Caco-2 (cell line): ENCODE measurements at places on chromosomes 4 and X.

- no peak for DNase-seq
These were observed 1193.3 kb upstream of the IGFBP7 start for GRCh38 chr4:58303456-58303855.

- DNase-seq = no peak
These were observed at the start of gene CC2D2A for GRCh38 chr4:15469402-15470127. TSS of gene CC2D2A (plus strand) at chr4:15469882. CDS start at chr4:15475933, 6,051 bp downstream.

DNA sequence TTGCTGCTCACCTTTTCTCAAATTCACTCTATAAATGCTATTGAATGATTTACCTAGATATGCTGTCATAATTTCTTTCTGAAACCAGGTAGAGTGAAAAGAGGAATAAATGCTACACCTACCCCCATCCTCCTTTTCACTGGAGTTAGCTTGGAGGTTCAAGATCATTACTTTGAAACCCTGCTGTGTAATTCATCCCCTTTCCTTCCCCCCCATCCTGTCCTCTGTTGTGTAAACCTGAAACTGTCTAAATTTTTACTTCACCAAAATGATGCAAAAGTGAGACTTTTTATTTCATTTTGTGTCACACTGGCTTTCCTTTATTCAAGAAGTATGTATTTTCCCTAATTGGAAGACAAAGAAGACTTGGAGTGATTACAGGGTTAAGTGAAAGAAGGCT is 5.4 kb downstream of the ZCCHC18 start:
- no peak for DNase-seq

DNA sequence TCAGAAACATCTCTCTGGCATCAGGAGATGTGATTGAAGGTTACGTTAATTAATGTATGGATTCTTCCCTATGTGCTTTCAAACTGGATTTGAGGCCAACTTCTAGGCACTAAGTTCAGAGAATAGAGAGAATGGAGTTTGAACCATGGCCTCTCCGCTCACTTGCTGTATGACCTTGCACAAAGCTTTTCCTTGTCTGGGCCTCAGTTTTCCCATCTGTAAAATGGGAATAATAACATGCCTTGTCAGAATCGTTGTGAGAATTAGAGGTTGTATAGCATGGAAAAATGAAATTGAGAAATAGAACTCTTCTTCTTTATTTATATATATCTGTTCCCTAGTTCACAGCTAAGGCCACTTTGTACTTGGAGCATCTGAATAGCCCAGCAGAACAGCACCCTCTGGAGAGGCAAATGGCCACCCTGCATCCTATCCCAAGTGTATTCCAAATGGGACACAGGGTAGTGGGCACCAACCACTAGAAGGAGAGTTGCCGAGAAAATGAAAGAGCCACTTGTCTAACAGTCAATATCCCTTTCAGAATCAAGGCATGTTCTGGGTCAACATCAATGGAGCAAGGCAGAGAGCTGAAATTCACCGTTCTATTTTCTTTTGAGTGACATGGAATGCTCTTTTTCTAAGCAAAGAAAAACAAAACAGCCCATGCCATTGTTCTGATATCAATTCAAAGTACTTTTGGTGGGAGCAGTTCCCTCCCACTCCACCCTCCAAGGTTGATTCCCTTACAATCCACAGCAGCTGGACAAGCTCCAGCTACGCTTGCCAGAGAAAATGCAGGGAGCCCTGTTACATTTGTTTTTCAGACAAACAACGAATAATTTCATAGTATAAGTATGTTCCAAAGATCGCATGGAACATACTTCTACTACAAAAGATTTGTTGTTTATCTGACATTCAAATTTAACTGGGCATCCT is 23.3 kb upstream of the MTM1 start:
- DNase-seq = no peak

DNA sequence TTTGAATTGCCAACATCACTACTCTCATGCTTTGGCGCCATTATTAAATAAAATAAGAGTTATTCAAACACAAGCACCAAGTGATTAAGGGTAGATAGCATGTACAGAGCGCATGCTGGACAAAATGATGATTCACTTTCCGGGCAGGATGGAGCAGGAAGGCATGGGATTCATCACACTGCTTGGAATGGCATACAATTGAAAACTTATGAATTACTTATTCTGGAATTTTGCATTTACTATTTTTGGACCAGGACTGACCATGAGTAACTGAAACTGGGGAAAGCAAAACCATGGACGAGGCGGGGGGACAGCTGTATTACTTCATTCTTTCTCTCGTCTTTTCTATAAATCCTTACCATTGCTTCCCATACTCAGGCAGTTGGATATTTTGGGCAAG is 28.5 kb upstream of the FGF5 start:
- DNase-seq = no peak

DNA sequence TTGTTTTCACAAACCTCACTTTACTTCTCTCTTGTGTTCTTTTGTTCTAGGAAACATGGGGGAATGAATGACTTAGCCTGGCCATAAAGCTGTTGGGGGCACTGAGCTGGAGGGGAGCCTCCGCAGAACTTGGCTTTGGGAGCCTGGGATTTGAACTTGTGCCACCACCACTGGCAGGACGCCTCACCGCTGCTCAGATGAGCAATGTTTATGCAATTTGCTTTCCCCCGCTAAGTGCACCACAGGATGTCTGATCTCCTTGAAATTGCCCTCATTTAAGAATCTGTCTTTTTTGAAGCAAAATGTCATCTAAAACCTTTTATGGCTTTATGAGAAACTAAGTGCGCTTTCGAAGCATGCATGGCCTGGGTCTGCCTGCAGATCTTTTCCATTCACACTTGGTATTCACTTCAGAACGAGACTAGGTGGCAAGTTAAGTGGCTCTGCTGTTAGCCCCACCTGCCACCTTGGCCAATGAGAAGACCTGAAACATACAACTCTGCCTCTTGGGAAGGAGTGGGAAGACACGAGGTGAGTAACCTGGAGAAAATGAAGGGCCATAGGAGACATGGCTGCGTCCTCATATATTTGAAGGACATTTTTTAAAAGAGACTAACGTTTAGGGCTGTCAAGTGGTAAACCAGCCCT is 119.3 kb downstream of the LDB2 start:
- DNase-seq = no peak

DNA sequence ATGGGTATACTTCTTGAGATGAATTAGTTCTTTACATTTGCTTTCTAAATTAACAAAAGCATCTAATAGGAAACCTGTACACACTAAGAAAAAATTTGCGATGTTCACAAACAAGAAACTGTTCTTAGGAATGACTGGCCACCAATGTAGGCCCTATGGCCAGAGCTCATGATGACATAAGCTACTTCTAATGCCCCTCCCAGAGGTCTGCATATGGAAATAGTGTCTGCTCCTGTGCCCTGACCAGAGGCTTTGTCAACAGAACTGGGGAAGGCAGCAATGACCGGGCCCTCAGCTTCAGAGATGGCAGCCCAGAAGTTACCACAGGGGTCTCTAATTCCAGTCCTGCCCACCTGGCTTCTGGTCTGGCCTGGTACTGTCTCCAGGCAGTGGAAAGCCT is 15.0 kb upstream of the BCLAF3 start:
- no peak for DNase-seq

DNA sequence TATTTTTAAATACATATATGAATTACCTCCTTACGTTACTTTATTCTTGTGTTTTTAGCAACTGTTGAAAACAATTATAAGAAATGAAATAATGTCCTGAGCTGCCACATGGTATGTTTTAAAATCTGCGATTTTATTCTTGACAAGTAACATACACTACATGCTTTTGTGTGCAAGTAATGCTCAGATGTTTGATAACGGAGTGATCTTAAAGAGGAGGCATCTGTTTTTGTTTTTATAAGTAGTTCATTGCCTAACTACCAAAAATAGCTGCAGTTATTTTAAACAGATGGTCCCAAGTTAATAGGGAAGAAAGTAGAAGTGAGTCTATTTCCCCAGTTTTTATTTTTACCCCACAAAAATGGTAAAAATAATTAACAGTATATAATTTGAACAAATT is 55.2 kb downstream of the GAB1 start:
- DNase-seq = no peak
